ENCODE measurements at places on chromosomes 12 and 14. TPM values are rescaled to one million over a fixed set of nuclear protein-coding genes. Genes with fewer than 3 reads are reported as not detected.

DNA sequence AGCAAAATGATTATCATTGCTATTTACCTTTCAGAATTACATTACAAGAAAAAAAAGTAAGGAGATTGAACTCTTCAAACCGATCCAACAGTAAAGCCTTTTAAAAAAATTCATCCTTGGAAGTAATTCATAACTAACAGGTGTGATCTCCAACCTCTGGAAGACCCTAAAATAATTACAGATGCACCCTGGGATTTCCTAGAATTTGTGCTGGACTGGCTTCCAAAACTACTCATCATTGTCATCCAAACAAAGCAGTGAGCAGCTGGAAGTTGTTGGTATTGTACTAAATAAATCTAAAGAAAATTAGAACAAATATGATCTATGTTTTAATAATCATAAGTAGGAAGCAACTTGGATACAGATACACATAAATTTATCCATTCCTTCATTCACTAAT is 1.9 kb upstream of the YBX3 start:
- DNase-seq = no peak
- H3K27ac ChIP-seq = no peak overlapping the region
- H3K4me3 ChIP-seq = no peak overlapping the region
- H3K4me1 ChIP-seq = peaks cover 20% of the 10 kb centered on the region

DNA sequence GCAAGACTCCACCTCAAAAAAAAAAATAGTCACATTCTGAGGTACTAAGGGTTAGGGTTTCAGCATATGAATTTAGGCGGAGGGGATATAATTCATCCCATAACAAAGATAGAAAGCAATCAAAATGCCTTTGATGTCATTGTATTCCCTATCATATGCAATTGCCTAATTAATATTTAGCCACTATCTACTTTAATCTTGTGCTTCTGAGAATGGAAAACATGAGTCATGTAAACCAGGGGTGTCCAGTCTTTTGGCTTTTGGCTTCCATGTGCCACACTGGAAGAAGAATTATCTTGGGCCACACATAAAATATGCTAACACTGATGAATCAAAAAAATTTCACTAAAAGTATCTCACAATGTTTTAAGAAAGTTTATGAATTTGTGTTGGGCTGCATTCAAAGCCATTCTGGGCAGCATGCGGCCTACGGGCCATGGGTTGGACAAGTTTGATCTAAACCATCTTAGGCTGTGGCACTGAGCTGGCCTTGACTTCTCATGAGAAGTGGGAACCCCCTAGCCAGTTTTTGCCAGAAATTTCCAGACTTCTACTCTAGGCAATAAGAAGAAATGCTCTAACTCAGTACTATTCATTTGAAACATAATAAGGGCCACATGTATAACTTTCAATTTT is 219.8 kb downstream of the PTPRO start:
- no peak for DNase-seq
- no peaks in the 10 kb centered on the region for H3K27me3 ChIP-seq
- H3K4me3 ChIP-seq = no peak overlapping the region
- H3K4me1 ChIP-seq = peaks cover 49% of the 10 kb centered on the region
- peaks cover 8% of the 10 kb centered on the region for H3K36me3 ChIP-seq

DNA sequence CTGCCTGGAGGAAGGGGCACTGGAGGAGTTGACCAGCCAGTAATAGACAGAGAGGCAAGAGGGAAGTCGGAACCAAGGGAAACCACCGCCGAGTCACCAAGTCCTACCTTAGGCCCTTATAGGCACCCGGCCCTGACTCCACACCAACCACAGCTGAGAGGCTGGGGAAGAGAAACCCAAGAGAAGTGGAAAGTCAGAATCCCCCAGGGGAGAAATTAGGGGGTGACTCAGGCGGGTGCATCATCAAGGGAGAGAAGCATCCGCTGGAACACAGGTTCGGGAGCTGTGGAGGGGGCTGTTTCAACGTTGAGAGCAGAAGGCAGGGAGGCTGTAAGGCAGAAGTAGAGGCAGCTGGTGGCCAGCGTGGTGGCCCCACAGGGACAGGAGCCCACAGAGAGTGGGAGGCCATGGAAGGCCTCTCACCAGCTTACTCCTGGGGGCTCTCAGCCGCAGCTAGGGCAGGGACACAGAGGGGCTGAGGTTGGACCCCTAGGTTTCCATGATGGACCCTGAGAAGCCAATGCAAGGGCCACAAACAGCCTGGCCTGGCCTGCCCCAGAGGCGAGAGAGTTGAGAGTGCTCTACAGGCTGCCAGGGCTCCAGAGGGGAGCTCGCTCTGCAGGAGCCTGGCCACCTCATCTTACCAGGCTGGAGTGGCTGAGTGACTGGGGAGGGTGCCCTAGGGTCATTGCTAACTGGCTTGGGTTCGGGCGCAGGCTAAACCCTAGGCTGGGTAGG is 1.4 kb upstream of the TRMT61A start:
- DNase-seq = peak; percentile 52
- peak overlapping the region; percentile 66 for H3K4me3 ChIP-seq
- peaks cover 29% of the 10 kb centered on the region for H3K4me1 ChIP-seq
- peaks cover 13% of the 10 kb centered on the region for H3K27me3 ChIP-seq
- peaks cover 12% of the 10 kb centered on the region for H3K36me3 ChIP-seq

The TCL1B gene
- total RNA-seq = not detected

GRCh38 chr12:122024132-122024785 is 2.6 kb downstream of the BCL7A start:
- peaks cover 1% of the 10 kb centered on the region for H3K36me3 ChIP-seq
- no peak overlapping the region for H3K4me3 ChIP-seq
- DNase-seq = no peak
- H3K27me3 ChIP-seq = peaks cover 17% of the 10 kb centered on the region

GRCh38 chr12:1281683-1282366 is 290.8 kb downstream of the ERC1 start:
- peaks cover 16% of the 10 kb centered on the region for H3K4me1 ChIP-seq
- DNase-seq = no peak

DNA sequence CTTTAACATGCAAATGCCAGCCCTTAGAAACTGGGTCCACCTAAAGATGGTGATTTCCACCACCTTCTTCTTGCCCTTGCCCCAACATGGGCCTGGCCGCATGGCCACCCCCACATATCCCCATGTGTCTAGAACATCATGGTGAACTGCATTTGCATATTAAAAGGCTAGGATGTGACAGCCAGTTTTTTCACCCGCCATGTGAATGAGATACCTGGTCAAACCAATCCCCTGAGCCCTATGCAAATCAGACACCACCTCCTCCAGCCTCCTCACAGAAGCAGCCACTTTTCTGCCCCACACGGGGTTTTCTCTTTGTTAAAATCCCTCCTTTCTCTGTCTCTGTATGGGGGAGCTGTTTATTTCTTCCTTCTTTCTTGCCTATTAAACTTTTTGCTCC is 1322.5 kb downstream of the FSCB start:
- H3K36me3 ChIP-seq = no peaks in the 10 kb centered on the region
- no peaks in the 10 kb centered on the region for H3K27me3 ChIP-seq
- no peak overlapping the region for H3K4me3 ChIP-seq
- no peak for DNase-seq
- no peak overlapping the region for H3K27ac ChIP-seq

Data from activated naive CD8-positive, alpha-beta T cell treated with anti-CD3 and anti-CD28 coated beads for 36 hours (primary cell).